Stimulated activated CD4-positive, alpha-beta T cell treated with anti-CD3 and anti-CD28 coated beads, TNF-alpha, amount 100 ng/mL, for 4 hours (primary cell): ENCODE measurements at places on chromosomes 5 and 9.

DNA sequence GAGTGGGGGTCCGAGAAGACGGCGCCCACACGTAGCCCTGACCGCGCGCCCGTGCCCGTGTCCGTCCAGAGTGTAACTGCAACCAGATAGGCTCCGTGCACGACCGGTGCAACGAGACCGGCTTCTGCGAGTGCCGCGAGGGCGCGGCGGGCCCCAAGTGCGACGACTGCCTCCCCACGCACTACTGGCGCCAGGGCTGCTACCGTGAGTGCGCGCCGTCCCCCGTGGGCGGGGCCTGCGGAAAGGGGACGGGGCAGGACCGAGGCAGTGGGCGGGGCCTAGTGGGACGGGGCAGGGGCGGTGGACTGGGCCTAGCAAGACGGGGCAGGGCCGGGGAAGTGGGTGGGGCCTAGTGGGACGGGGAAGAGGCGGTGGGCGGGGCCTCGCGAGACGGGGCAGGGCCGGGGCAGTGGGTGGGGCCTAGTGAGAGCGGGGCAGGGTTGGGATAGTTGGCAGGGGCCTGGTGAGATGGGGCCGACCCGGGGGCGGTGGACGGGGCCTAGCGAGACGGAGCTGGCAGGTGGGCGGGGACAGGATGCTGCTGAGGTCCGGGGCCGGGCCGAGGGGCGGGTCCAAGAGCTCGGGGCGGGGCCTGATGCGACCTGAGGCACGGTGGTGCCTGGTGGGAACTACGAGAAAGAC, 79.1 kb downstream of the NTNG2 start:
- peak; percentile 97 for DNase-seq

DNA sequence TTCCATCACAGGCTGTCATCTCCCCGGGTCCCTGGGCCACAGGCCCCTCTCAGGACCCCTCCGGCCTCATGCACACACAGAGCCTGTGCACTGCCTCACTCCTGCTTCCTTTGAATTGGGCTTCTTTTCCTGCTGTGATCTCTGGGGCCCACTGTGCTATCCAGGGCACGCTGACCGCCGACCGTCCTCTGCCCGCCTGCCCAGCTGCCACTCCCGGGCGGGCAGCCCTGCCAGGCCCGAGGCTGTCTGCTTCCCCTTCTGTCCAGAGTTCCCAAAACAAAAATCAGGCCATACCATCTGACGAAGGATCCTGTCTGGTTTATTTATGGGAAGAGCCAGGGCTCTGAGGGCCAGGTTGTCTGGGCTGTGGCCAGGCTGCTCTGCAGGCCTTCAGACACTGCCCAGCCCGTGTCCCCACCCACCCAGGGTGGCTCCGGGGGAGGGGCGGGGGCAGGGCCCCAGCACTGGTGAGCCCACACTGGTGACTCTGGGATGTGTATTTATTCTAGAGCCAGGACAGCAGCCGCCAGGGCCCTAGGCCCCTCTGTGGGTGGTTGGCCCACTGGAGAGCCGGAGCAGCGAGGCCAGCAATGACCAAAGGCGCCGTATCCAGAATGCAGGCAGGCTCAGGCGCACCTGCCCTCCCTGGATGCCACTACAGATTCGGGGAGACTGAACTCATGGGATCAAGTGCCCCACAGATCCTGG, 57.0 kb downstream of the ADAMTS2 start:
- no peak for DNase-seq

- DNase-seq, result no peak
Measured at GRCh38 chr9:105338308-105338707, 93.9 kb downstream of the SLC44A1 start.

DNA sequence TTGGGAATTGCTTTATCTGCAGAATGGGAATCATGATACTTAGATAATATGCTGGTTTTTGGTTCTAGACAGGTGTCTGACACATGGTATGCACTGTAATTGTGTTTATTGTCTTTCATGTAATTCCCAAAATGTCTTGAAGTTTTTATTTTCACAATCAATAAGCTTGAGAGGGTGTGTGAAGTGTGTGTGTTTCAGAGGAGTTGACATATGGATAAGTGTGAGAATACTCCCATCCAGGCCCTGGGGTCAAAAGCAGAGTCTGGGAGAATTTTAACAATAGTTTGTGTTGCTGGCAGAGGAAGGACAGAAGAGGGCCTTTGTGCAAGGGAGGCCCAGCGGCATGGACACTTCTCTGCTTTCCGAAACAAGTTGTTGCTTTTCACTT, 8.4 kb downstream of the PRDM6 start:
- no peak for DNase-seq

DNA sequence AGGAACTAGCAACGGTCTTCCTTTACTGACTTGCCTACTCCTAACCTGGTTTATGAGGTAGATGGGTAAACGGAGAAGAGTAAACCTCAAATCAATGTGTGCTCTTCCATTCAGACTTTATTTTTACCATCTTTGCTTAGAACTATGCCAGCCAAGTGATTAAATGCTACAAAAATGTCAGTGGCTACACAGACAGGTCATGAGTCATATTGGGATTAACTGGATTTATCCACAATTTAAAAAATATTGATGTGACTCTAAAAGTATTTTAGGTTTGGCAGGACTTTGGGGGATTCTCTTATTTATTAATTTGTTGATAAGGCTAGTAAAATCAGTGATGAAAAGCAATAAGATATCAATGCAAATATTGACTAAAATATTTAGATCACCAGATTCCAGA, 275.0 kb downstream of the PLK2 start:
- DNase-seq, result no peak

GRCh38 chr9:113844466-113844865, 31.6 kb upstream of the ZNF618 start:
- DNase-seq, result no peak

GRCh38 chr9:34072868-34073590, 24.3 kb upstream of the UBAP2 start:
- no peak for DNase-seq

DNA sequence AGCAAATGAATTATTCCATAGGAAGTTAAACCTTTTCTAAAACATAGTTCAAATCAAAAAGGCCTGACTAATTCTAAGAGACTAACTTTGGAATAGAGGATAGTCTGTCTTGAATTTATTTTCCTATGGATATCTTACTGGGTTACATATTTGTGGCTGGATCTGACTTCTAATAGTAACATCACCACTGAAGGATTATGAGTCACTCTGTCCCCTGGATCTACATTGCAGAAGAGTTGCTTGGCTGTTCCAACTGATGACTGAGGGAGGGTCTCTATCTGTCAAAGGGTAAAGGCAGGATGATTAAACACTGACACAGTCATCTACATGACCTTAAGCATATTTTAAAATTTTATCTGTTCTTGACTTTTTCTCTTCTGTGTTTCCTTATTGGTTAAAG, 119.6 kb upstream of the FST start:
- no peak for DNase-seq

GRCh38 chr5:53257806-53258373, 148.3 kb upstream of the MOCS2 start:
- no peak for DNase-seq

GRCh38 chr9:38346811-38347210, 45.7 kb upstream of the ALDH1B1 start:
- no peak for DNase-seq

GRCh38 chr9:112265391-112265790, 68.0 kb downstream of the PTBP3 start:
- no peak for DNase-seq

- DNase-seq, result no peak
Measured at GRCh38 chr9:133278161-133279114, 3.4 kb upstream of the ABO start.

GRCh38 chr9:116843863-116844620, 156.9 kb downstream of the TRIM32 start:
- DNase-seq, result no peak

DNA sequence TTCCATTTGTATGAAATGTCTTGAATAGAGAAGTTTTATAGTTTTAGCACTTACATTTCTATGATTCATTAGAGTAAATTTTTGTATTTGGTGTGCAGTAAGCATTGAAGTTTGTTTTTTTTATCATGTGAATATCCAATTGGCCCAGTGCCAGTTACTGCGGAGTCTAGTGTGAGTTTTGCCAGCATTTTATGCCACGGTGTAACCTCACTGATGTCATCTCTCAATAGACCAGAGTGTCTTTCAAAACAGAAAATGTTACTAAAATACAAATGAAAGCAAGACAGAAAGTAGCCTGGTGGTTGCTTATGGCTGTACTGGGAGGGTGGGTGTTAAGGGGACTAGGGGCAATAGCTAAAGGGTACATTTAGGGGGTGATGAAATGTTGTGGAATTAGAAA, 62.8 kb downstream of the IPPK start:
- no peak for DNase-seq

DNA sequence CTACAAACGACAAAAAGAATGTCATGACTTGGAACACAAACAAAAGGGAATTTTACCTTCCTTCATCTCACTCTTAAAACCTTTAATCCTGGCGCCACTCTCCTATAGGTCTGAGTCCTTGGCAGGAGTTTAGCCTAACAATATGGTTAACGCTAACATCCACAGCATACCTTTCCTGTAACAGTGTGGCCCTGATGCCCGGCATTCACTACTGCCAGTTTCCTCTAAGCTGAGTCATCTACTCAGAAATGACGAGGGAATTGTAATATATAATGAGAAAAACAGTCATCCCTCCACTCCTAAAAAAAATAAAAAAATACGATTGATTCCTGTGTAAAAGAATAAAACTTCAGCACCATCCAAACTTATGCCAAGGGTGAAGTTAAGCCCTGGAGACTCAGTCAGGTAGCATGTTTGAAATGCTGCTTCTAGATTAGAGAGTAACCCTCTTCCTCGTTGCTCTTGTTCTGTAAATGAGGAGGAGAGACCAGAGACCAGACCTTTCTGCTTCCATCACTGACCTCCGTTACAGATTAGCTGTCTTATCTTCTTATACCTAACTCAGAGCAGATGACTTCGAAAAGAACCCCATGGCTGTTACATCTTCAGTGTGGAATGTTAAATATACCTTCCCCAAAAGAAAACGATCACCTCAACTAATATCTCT, 37.4 kb downstream of the CCDC125 start:
- no peak for DNase-seq

DNA sequence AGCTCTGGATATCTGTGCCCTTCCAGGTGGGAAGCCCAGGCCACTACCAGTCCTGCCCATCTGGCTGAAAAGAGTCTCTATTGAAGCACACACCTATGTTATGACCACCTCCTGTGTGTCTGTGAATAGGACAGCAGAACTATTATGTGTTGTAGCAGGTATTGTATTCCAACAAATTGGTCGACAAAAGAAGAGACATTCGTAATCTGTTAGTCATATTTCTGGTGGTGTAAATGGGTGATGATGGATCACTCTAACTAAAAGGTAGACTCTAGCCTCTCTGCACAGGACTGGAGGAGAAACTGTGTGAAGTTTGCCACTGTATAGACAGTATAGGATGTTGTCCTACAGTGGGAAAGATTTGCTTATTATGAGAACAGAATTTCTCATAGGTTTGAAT, 416.1 kb downstream of the TMEM38B start:
- DNase-seq, result no peak

DNA sequence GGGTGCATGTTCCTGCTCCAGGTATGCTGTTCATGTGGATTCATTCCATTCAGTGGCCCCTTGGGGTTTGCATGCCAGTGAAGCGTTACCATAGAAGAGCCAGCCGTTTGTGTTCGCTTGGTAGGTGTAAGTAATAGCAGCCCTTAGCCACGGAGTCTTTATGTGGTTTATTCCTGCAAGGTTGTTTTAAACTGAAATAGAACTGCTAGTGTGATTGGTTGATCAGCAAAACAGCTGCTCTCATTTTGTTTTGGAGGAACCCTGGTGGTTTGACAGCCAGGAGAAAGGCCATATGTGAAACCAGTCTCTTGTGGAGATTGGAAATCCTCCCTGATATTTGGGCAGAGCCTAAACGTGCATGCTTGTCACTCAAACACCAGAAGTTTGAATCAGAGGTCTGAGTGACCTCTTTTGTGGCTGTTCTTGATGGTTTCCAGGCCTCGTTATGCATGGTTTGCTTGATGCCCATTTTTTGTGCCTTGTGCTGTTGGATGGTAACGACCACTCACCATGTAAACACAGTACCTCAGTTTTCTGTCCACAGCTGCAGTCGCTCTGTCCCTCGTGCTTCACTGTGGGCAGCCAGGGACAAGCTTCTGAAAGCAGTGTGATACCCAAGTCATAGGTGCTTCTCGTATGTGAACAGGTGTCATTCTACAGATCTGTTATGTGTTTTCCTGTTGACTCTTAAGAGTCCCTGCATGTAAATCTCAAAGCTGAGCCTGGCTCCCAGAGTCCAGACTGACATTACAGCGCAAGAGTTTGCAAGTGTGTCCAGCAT, 58.3 kb upstream of the NXNL2 start:
- DNase-seq, result no peak

DNA sequence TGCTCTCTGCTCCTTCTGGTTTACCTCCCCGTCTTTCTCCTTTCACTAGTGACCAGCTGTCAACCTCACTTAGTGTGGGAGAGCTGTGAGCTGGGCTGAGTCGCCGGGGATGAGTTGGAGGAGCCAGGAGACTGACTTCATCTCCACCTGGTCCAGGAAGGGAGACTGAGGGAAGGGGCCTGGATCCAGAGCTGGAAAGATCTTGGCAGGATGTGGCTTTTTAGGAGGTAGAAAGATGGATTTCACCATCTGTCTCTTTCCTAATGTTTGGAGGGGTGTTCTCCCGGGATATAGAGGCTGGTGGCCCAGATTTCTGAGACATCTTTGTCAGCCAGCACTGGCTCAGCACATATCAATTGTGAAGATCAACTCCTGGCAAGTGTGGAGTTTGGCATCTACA, 37.1 kb upstream of the TNC start:
- no peak for DNase-seq

DNA sequence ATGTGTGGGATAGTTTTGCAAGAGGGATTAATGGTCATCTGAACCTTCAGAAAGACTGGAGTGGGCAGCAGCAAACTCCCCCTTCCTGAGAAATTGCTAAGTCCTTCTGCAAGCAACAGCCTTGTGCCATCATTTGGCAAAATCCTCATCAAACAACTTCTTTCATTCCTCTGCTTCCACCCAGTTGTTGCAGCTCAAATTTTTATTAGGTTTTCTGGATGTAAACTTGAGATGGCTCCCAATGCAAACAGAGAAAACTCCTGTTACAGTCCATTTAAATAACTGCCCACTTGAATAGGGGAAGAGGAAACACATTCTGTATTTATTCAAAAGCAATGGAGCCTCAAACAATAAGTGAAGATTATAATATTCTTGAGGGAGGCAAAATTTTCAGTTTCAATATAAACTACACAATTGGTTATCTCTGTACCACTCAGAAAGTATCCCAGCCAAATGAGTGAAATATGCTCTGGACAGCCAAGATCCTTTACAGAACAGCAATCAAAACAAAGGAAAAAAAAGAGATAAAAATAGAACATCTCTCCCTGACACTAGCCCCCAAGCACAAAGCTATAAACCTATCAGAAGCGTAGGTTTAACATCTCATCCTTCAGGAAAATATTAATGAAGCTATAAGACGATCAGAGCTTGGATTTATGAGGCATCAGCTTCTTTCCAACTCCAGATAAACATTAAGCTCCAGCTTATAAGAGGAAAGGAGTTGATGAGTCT, 17.3 kb upstream of the DAP start:
- no peak for DNase-seq

DNA sequence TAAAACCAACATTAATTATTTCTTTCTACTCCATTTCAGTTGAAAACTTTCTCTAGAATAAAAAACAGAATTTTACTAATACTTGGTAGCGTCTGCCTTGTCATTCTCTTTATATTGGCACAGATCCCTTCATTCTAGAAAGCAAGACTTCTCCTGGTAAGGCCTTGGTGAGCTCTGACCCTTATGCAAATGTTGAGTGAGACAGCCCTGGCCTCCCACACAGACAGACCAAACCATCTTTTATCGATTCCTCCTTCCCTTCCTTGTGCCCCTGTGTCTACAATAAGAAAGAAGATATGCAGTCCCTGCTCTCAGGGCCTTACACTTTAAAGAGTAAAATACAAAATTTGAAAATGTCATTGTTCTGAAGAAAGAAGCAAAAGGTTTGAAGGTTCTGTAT, 262.2 kb downstream of the EFNA5 start:
- no peak for DNase-seq
